Fibroblast of upper back skin (primary cell): ENCODE measurements at places on chromosomes 12 and 14.
A peak's percentile ranks its signal among the peaks of the same experiment; 100 is the strongest.

- DNase-seq = no peak
These were observed 84.0 kb downstream of the RNF34 start for GRCh38 chr12:121483949-121484348.

GRCh38 chr12:109581856-109582255 lies 8.3 kb downstream of the MVK start:
- no peak for DNase-seq

DNA sequence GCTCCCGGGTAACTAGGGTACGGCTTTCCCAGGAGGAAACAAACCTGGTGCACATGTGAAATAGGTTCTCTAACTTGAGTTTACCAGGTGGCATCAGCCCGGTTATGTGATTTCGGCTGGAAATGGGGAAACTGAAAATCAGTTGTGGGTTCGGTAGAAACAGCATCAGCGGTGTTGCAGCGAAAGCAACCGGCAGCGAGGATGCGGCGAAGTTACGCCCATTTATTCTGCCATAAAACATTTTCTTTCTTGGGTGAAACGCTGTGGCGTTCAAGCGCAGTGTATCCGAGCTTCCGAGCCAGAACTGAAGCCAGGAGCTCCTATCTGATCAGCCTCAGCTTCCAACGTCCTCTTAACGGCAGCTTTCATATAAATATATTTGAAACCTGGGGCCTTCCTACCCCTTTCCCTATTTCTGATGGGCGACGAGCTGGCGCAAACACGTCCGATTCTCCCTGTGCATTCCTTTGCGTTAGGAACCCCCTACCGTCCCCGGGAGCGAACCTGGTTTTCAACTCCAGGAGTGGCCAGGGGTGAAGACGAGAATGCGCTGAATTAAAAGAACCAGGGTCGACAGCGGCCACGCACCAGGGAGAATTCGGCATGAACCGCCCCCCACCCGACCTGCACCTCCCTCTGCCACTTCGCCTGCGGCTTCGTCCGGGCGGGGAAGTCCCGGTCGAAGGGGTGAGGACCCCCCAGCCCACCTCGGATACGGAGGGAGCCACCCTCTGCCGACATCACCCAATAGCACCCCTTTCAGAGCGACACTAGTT lies 1.6 kb downstream of the DPF3 start:
- no peak for DNase-seq

- DNase-seq = no peak
These were observed 61.0 kb downstream of the HECTD4 start for GRCh38 chr12:112321245-112321644.

DNA sequence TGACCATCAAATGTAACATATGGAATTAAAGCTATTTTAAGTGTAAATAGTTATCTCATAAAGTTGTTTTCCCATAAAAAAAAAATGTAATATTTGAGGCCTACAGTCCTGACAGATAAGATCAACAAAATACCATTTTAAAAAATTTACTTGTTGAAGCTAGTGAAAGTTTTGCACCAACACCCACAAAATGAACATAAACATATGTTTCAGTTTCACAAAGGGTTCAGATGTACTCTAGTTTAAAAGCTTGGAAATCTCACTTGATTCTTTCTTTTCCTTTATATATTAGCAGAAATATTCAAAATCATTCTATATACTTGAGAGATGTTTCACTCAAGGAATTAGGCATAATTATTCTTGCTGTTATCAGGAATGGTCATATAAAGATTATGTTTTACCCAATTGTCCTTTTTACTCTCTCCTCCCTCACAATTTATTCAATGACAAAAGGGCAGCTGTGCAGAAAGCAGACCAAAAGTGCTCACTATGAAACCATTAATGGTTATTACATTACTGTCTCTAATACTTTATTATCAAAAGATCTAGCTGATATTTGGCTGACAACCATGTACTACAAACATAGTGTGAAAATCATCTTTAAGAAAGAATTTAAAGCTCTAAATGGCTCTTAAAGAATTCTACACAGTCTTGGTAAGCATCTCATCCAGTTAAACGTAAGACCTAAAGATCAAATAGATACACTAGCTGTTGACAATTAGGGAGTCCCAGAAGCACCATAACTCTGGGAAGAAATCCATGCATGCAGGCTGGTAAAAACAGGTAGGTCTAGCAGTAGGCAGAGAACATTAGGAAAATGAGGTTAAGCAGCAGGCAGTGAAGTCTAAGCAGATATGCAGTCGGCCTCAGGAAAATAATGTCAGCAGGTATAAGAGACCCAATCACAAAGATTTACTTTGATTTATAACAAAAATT lies 28.8 kb downstream of the KIF21A start:
- no peak for DNase-seq

DNA sequence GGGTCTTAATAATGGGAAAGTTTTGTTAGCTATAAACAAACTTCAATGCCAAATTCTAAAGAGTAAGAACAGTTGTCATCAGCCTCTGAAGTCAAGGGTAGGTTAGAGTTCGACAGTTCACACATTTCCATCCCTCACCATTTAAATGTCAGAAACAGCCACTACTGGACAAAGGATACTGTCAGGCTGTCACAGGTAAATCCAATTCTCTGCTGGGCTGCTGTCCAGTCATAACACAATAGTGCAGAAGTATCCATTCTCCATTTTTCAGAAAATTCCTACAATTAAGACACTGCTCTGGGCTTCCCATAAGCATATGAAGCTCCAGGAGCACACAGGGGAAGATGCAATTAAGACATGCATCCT lies 221.4 kb downstream of the RPS29 start:
- DNase-seq = no peak

DNA sequence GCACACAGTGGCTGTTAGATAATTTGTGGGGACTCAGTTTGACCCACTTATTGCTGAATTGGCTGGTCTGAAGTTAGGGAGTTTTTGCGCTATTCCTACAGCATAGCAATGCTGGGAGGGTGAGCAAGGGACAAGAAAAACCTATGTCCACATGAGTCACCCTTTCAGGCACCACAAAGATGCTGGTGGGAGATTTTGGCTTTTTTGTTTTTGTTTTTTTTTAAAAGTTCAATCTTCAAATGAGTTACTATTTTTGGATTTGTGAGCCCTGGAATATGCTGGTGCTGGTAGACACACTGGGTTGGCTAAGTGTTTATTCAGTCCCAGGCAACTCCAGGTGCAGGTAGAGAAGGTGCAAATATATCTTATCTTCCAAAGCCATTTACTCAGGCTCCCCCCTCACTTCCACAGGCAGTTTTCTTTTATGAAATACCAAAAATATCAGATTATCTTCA lies 143.4 kb downstream of the BTG1 start:
- DNase-seq = no peak

DNA sequence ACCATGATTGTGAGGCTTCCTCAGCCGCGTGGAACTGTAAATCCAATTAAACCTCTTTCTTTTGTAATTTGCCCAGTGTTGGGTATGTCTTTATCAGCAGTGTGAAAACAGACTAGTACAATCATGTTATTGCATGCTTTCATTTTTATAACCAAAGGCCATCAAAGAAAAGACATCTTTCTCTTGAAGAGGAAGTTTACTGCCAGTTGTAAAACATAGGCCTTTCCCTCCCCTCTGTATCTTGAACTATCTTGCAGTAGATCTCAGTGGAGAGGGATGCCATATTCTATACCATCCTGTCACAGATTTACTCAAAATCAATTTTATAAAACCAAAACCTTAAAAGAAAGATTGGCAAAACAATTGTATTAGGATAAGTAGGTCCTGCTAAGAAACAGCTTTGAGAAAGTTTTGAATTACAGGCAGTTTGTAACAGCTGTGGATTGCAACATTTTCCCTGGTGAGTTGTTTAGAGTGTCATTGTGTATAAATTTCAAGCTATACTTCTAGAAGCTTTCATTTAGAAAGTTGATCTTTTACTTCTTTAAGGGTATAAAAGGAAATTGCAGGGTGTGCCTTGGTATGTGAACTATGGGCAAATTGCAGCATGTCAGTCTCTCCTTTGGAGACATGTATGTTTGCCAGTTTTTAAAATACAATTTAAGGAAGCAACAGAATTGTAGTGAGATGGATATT lies 128.0 kb downstream of the ATP23 start:
- peak; percentile 37 for DNase-seq

DNA sequence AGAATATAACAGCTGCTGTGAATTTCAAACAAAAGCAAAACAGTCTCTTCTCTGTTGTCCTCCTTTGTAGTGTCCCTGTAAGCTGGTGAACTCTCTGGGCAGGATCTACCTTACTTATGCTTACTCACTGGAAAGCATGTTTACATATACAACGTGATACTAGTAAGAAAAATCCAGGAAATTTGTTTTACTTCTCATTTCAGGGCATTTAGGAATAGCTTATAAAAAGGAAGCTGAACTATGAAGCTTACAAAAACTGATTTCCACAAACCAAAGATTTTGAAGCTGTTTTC lies 311.0 kb downstream of the NOVA1 start:
- no peak for DNase-seq

- peak; percentile 94 for DNase-seq
These were observed 150.2 kb upstream of the CLEC14A start for GRCh38 chr14:38405851-38406635.

DNA sequence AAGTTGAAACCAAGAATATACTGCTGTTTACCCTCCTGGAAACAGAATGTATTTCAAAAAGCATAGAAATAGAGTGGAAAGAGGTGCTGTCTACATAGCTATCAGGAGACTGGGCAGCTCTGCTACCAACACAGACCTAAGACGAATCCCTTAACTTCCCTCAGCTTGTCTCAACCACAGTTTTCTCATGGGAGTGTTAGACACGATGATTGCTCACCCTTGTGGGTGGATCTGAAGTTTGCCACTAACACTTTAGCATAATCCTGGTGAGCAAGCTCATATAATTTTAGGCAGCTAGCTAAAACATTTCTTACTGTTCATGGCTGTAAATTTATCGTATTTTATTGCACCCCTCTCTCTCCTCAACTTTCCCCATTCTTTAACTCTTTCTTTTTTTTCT lies 38.5 kb downstream of the C12orf75 start:
- DNase-seq = peak; percentile 77

DNA sequence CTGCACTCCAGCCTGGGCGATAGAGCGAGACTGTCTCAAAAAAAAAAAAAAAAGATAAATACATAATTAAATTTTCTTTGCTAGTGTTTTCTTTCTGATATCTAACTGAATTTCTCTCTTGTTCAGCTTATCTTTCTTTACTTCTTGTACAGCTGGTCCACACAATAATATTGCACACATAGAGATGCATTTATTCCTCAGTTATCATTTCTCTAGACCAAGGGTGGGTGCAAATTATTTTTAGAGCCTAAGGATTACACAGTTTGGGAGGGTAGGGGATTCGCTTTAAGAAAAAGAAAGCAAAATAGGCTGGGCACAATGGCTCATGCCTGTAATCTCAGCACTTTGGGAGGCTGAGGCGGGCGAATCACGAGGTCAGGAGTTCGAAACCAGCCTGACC lies 17.9 kb downstream of the A2ML1 start:
- no peak for DNase-seq

DNA sequence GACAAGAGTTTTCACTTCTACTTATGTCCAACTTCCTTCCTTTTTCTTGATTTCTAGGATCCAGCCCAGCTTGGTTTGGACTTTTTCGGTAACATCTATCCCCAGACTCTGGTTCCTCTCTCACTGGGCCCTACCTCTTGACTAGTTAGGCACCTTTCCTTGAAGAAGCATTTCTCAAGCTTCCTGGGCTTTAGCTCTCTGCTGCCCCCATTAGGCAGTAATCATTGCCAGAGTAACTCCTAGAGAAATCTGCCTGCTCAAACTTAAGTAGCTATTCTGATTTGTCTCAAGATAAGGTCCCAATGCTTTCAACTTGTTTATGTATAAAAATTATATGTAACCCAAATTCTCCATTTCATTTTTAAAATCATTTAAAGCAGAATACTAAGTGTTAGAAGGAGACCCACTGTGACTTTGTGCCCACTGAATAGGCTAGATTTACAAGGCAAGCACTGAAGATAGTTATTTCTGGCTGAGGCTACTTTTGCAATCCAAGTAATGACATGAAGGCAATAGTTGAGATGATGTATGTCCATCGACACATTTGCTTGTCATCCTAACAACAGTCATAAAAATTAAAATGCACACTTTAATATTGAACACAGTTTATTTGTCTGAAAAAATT lies 275.0 kb upstream of the G2E3 start:
- peak; percentile 32 for DNase-seq

GRCh38 chr12:75545636-75546035 lies 34.2 kb upstream of the KRR1 start:
- DNase-seq = no peak

- DNase-seq = peak; percentile 17
These were observed 153.0 kb downstream of the NOVA1 start for GRCh38 chr14:26444822-26445221.

DNA sequence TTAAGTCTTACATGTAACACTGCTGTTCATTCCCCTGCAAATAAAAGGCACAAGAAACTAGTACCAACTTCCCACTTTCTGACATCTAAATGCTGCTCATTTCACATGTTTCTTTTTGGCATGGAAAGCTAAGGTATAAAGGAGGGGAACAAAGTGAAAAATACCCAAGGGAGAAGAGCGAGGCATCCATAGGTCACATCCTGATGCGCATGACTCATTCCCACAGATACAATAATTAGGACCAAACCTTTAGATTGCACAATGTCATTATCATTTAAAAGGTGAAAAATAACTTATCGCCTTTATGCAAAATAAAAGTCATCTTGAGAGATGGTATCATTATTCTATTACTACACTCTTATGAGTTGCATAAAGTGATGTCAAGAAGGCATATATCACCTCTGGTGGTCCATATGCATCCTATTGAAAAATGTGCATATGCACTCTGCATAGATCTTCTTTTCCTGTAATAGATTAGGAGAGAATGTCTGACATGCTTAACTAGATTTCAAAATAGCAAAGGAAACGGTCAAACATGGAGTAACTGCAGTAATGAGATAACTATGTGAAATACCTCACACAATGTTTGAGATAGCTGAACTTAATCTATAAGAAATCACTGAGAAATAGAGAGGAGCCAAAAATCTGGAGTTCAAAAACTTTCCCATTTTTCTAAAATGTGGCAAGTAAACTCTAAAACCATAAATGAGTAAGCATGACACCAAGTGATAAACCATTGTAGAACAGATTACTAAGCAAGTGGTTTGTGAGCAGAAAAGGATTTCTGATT lies 382.5 kb upstream of the TMTC1 start:
- peak; percentile 67 for DNase-seq

DNA sequence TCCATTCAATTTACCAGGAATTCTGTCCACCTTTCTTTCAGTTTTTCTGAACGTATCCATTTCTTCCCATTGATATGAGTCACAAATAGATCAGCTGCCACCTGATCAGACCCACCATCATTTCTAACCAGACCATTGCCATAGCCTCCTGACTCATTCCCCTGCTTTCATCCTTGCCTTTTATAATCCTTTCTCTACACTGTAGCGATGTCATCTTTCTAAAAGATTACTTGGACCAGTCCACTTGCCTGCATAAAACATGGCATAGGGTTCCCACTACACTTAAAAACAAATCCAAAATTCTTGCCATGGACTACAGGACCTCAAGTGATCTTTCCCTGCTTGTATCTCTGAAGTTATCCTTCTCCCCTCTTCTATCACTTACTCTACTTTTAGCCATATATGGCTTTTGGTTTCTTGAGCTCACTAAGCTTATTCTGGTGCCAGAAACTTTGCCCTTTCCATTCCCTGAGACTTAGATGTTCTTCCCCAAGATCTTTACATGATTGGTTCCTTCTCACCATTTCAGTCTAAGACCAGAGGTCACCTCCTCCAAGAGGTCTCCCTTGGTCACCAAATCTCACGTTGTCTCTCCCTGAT lies 149.5 kb upstream of the KRR1 start:
- peak; percentile 82 for DNase-seq
